Right renal cortex interstitium (tissue), 3 donors: ENCODE measurements at places on chromosomes 11 and 22.

GRCh38 chr11:78954696-78955095 lies 380.0 kb upstream of the NARS2 start:
- DNase-seq, result no peak

DNA sequence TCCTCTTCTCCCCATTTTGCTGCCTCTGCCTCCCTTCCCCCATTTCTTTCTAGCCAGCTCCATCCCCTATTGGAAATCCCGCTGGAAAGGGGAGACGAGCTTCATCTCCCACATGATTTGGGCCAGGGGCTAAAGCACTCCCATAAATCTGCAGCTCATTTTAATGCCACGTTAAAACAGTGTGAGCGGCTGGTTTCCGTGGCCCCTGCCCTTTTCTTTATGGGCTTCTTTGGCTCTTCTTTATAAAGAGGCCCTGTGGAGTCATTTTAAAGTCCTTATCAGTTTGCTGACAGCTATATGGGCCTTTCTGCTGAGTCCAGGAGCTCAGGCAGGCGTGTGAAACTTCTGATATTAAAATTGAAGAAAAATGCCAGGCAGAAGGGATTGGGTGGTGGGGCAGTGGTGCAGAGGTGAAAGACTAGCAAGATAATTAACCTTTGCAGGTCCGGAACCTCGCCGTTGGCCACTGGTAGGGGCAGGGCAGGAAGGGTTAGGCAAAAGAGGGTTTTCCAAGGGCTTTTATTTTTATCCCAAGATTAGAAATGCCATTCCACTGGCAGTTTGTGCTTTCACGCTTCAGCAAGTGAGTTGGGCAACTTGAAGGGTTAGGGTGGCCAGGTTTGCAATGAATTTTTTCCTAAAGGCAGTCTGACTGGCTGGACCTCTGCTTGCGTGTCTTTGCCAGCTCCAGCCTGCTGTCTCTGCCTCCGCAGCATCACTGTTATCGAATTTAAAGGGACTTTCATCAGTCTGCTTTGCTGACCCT lies 44.3 kb downstream of the EXT2 start:
- DNase-seq, result peak; percentile 62

DNA sequence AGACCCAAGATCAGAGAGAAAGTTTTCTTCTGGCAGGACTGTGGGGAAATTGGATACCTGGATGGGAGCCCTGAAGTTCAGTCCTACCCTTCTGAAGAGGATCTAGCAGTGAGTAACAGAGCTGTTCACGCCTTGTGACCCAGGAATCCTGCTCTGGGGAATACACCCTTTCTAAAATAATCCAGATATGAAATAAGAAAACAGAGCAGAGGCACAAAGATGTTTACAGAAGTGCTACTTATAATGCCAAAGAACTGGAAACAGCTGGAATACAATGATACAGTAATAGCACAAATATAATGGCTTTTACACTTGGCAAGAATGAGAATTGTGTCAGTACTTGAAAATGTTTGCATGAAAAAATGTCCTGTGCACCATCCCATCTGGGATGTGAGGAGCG lies 304.0 kb upstream of the NARS2 start:
- no peak for DNase-seq

- DNase-seq, result no peak
Measured at GRCh38 chr11:100825626-100826025, 138.5 kb downstream of the ARHGAP42 start.

GRCh38 chr22:17172029-17172833 lies 13.2 kb upstream of the HDHD5 start:
- no peak for DNase-seq

- DNase-seq, result no peak
Measured at GRCh38 chr11:81674211-81674610, 1059.5 kb downstream of the FAM181B start.

DNA sequence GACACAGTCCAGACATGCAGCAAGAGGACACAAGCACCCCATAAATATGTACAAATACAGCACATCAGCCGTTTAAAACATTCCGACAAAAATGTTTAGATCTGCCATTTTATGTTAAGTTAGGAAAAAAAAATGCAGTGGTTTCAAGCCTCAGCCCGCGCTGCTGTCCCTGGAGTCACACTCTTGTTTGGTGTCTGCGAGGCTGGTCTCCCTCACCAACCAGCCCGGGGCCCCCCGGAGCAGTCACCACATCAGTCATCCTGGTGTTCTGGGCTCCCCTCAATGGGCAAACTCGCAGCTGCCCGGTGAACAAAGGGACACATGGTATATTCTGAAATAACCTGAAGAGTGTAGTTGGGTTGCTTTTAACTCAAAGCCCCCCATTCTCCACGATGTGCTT lies 1022.2 kb downstream of the BRD1 start:
- DNase-seq, result no peak

DNA sequence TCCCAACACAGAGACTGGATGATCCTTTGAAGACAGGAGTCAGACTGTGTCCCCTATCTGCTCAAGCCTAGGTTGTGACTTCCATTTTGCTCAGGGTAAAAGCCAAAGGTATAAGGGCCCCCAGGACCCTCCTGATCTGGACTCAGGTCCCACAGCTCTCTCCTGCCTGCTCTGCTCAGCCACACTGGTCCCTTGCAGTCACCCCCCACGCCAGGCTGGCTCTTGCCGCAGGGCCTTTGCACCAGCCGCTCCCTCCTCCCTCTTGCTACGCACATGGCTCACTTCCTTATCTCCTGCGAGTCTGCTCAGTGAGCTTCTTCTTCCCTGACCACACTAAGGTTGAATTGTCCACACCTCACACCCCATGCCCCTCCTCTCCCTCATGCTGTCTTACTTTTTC lies 28.4 kb upstream of the CACNG2 start:
- no peak for DNase-seq

GRCh38 chr22:32622004-32622743 lies 147.6 kb downstream of the FBXO7 start:
- peak; percentile 86 for DNase-seq

- no peak for DNase-seq
Measured at GRCh38 chr11:121936781-121937447, 179.1 kb downstream of the BLID start.

DNA sequence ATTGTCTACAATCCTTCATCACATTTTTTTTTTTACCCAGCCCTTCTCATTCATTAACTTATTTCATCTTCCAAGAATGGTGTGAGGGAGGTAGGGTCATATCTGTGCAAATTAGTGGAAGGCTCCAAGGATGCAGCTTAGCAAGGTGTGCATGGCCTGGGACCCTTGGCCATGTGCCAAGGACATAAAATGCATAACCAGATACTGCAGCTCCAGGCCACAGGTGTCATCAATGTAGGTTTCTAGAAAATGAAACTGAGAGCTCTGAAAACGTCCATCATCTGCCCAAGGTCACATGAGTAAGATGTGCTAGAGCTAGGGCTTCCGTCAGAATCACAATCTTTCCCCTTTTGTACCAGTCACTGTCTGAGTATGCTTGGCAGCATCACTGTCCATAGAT lies 29.8 kb downstream of the ANKK1 start:
- DNase-seq, result no peak

- DNase-seq, result no peak
Measured at GRCh38 chr11:118619444-118620197, 12.2 kb downstream of the PHLDB1 start.

- no peak for DNase-seq
Measured at GRCh38 chr11:130436171-130436570, 7.8 kb upstream of the ADAMTS8 start.

DNA sequence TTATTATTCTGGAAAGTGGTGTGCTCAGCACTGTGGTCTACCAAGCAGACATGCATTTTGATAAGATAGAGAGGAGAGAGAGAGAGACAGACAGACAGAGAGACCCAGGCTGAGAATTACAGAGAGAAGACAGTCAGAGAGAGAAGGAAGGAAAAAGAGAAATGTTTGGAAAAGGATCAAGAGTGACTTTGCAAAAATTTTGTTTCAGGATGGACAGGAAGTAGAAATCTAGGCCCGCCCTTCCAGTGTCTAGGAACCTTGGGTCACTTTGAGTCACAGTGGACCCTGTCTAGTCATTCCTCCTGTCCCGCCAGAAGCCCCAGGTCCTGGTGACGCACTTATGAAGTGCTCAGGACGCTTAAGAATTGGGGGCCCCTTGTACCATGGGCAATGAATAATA lies 166.7 kb downstream of the ST3GAL4 start:
- no peak for DNase-seq

DNA sequence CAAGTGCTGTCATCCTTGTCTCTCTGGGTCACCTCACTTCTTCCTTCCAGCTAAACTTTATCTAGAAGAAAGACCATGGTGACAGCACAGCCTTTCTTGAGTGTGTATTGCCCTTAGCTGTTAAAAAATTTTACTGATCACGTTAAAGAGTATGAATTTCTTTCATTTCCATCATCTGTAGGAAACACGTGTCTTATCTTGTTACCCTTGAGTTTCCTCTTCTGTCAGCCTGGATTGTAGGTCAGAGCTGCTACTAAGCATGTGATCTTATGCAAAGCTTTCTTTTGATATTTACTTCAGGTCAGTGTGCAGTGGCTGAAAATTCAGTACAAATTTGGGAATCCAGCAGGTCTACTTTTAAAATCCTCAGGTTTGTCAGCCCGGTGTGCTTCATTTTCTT lies 512.2 kb upstream of the ARHGAP42 start:
- no peak for DNase-seq

DNA sequence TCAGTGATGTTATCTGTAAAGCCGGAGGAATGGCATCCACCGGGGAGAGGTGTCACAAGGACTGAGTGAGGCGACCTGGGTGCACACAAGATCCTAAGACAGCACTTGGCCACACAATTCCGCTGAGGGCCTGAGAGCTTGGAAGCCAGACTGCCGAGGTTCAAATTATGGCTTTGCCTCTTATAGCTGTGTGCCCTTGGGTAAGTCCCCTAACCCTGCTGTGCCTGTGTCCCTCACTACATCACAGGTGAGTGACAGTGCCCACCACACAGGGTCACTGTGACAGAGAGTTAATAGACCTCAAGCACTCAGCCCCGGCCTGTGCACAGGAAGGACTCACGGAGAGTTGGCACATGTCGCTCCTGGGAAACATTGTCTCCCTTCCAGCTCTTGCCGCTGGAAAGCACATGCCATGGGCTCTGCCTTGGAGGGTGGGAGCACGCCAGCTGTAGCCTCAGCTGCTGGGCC lies 592 bp downstream of the RHOD start:
- no peak for DNase-seq

DNA sequence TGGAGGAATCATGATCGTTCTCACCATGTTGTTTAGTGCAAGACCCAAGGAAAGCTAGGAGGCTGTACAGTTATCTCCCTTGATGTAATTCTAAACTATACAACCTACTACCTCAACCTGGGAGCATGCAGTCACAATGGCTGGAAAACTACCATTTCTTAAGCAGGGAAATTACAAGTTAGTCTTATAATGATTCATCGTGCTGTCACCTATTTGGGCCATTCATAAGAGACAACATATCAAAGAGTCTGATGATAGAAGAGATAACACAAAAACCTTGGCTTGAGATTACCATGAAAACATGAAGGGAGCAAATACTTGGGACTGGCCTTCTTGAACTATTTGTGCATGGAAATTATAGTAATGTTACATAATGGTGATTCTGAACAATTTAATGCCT lies 30.5 kb upstream of the BLID start:
- no peak for DNase-seq

DNA sequence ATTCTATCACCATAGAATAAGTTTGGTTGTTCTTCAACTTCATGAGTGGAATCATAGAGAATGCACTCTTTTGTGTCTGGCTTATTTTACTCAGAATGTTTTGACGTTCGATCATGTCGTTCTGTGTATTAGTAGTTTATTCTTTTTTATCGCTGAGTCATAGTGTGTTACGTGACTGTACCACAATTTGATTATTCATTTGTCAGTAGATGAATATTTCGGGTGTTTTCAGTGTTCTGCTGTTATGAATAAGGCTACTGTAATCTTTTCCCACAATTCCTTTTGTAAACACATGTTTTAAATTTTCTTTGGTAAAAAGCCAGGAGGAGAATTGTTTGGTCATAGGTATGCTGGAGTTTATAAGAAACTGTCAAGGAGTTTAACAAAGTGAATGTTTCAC lies 279.9 kb upstream of the B3GAT1 start:
- no peak for DNase-seq

GRCh38 chr11:34397120-34397519 lies 39.3 kb upstream of the ABTB2 start:
- DNase-seq, result no peak

GRCh38 chr11:115585361-115586024 lies 81.3 kb upstream of the CADM1 start:
- DNase-seq, result no peak

DNA sequence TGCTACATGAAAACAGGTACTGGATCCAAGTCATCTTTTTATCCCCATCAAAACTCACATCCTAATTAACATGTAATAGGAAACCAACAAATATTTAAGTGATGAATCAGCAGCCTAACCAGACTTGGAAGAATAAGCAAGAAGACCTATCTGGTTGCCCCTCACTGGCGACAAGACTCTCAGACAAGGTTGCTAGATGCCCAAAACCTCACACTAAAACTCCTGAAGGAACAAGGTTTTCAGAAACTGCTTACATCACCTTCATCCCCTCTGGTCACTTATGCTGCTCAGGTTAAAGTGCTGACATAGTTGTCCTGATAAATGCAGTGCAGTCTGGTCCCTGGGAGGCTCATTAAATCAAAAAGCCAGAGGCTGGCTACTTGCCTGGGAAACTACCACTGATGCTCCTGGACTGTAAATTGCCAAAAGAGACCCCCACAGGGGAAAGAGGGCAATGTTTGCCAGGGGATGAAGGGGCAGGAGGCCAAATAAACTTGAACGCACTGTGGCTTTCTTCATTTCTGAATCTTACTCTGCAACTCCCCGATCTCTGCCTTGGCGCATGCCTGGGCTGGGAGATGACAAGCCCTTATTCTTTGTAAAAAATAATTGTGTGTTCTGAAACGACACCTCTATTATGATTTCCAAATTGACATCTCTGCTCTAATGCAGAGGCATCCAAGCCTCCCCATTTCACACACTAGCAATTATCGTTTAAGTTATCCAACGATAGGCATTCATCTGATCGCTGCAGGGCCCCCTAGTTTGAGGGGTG lies 72.7 kb downstream of the AMBRA1 start:
- DNase-seq, result no peak

GRCh38 chr22:36334821-36335603 lies 52.8 kb downstream of the MYH9 start:
- DNase-seq, result no peak

- no peak for DNase-seq
Measured at GRCh38 chr11:68050371-68050841, 11.6 kb downstream of the TCIRG1 start.

- no peak for DNase-seq
Measured at GRCh38 chr11:25583596-25583995, 748.3 kb upstream of the ANO3 start.
